ENCODE measurements at places on chromosomes 1 and 21.

GRCh38 chr1:35544976-35545375 lies 12.2 kb downstream of the KIAA0319L start:
- DNase-seq: no peak

DNA sequence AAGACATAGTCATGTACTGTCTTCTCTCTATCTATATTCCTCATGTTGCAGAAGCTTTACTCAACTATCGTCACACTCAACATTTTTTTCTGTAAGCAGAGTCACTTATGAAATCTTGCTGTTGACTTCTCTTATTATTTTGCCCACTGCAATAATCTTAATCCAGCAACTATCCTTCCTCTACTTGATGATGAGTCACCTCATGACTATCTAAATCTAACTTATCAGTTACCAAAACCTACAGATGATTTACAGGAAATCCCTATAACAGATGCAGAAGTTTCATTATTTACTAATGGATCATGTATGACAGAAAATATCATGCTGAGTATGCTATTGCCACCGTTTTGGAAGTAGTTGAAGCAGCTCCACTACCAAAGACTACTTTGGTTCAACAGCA lies 378.9 kb downstream of the DUSP10 start:
- DNase-seq: no peak

DNA sequence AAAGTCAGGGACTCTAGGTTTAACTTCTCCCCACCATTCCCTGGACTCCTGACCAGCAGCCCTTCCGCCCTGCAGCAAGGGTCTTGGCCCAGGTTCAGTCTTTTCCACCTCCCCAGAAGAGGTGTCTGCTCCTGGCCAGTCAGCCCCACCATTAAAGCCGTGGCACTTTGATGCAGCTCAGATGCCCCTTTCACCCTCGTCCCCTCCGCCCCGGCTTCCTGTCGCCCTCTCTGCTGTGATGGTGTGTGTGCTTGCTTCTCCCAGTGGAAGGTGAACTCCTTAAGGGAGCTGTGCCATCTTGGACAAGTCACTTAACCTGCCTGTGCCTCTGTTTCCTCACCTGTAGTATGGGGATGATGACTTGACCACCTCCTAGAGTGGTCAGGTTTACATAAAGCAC lies 17.8 kb upstream of the TTC4 start:
- DNase-seq: no peak

GRCh38 chr1:220594356-220594755 lies 66.4 kb downstream of the MARK1 start:
- DNase-seq: no peak

- no peak for DNase-seq
Observed at GRCh38 chr1:43878854-43879253, 54.7 kb upstream of the ARTN start.

DNA sequence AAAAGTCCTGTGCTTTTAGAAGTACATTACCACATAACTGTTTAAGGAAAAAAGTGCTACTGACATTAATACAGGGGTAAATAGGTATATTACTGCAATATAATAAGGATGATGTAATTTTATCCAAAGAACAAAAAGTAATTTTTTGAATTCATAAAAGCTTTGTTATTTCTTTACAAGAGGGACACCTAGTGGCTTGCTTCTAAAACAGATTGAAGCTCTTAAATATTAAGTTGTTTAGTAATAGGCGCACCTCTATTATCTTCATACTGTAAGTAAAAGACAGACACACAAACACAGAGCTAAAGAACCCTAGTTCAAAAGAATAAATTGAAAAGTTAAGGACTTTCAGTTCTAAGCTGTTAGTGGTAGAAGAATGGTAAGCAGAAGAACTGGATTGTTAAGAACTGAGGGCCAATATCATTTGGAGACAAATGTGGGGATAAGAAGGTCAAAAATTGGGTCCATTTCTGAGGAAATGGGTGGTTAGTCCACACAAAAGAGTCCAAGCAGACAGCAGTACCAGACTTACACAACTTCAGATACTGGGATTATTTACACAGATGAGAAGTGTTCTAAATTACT lies 15.4 kb downstream of the ZNHIT6 start:
- no peak for DNase-seq

GRCh38 chr1:85109475-85109874 lies 61.2 kb upstream of the MCOLN3 start:
- DNase-seq: peak; percentile 63

- no peak for DNase-seq
Observed at GRCh38 chr1:231522931-231523642, 5.4 kb upstream of the TSNAX start.

- DNase-seq: no peak
Observed at GRCh38 chr1:231828182-231828920, 201.8 kb downstream of the DISC1 start.

DNA sequence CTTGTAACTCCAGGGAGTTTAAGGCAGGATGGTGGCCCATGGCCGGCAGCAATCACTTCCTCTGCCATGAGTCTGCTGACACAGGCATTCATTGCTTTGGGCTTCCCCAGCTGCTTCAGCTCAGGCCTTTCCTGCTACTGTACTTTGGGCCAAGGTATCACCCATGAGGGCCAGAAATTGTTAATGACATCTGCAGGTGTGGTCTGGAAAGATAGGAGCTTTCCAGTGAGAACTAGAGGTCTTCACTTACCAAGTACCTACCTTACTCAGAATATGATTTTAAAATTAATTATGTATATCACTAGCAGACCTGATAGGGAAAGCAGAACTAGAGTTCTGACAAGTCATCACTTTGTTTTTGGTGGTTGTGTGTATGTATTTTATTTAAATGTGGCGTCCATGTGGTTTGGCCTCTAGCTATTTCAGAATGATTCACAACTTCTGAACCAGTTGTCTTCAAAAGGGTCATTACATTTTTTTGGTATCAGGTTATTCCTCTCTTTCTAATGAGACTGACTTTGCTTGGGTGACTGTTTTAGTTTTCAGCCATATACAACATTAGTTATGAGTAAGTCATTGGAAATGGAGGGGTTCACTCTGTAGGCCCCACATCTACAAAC lies 2.7 kb downstream of the RGL1 start:
- DNase-seq: no peak

DNA sequence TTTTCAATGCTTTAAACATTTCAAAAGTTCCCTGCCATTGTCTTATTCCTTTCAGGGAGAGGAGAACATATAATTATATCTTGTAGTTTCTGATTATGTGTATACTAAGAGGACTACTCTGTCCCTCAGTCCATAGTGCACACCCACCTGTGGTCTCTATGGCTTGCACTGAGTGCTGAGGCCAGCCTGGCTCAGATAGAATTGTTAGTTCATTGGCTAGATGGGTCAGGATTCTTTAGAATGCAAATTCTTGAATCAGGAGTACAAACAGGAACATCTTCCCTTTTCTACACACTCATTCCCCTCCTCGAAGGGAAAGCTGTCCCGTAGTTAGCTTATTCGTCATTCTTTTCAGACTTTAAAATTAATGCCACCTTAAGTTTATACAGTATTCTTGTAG lies 8.2 kb downstream of the BACH1 start:
- no peak for DNase-seq

DNA sequence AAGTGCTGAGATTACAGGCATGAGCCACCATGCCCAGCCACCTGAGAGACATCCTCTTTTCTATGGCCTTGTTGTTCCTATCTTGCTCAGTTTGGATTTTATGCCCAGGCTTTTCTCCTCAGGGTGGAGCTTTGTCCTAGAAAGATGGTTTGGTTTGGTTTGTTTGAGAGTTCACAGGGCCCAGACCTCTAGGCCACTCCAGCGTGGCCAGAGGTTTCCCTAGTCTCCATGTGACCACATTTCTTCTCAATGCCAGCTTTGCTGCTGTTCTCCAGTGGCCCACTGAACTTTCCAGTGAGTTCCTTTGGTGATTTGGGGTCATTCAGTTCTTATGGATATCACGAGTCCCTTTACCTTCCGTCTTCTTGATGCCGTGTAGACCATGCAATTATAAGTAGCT lies 92.6 kb upstream of the SERBP1 start:
- DNase-seq: no peak

GRCh38 chr1:237884237-237884636 lies 6.5 kb downstream of the ZP4 start:
- DNase-seq: no peak

- no peak for DNase-seq
Observed at GRCh38 chr1:27876341-27877114, 4.2 kb downstream of the THEMIS2 start.

- DNase-seq: no peak
Observed at GRCh38 chr1:203555076-203555475, 61.1 kb downstream of the OPTC start.

DNA sequence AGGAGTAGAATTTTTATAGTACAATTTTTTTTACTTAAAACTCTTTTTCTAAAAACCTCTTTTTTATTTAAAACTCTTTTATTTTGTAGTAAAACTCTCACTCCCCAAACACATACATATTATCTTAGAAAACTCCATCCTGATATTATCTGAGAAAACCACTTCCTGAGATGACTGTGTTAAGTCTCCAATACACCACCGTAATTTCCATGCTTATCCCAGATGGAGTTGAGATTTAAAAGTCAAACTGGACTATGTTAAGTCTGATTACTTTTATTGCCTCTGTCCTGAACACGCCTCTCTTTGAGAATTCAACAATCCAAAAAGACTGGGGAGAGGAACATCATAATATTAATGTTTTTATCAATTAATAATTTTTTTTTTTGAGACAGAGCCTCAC lies 3.7 kb downstream of the SEC16B start:
- DNase-seq: no peak

- no peak for DNase-seq
Observed at GRCh38 chr1:29414086-29414485, 177.8 kb downstream of the PTPRU start.

DNA sequence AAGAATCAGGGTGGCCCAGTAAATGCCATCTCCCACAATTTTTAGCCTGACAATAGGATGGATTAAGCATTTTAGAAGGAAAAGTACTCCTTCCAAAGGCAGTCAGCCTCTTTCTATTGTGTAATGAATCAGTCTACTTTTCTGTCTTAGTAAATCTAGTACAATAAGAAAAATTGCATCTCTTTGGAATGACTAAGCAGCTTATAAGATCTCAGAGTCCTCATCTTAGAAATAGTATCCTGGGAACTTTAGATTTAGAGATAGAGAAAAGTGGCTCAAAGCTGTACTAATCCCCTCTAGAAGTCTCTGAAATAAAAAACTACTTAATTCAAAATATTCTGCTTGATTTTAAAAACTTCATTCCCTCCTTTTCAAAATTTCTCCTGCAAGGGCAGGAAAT lies 81.4 kb downstream of the SLC44A5 start:
- no peak for DNase-seq

GRCh38 chr1:1374929-1375662 lies at the start of gene AURKAIP1:
AURKAIP1 (minus strand) TSS chr1:1375207; CDS start chr1:1374756, 451 bp downstream.
- peak; percentile 99 for DNase-seq

DNA sequence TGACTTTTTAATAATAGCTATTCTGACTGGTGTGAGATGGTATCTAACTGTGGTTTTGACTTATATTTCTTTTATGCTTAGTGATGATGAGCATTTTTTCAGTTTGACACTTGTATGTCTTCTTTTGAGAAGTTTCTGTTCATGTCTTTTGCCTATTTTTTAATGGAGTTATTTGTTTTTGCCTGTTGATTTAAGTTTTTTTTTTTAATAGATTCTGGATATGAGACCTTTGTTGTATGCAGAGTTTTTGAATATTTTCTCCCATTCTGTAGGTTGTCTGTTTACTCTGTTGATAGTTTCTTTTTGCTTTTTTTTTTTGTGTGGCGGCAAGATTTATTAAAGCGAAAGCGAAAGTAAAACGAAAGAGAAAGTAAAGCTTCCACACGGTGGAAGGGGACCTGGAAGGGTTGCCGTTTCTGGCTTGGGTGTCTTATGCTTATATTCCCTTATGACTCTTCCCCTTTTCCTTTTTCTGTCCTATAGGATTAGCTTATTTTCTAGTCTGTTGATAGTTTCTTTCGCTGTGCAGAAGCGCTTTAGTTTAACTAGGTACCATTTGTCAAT lies 67.6 kb downstream of the TBX19 start:
- DNase-seq: no peak

DNA sequence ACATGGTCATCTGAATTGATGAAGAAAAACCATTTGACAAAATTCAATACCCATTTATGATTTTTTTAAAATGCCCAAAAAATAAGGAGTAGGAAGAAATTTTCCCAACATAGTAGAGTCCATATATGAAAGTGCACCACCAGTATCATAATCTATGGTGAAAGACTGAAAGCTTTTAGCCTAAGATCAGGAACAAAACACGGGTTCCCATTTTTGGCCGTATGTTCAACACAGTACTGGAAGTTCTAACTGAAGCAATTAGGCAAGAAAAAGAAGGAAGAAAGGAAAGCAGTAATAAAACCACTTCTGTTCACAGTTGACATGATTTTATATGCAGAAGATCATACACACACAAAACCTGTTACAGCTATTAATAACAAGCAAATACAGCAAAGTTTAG lies 227.8 kb upstream of the RAB4A start:
- DNase-seq: no peak

- no peak for DNase-seq
Observed at GRCh38 chr1:45008516-45008915, 2.6 kb downstream of the HECTD3 start.

GRCh38 chr21:17472592-17473271 lies 40.1 kb upstream of the CXADR start:
- DNase-seq: no peak

- no peak for DNase-seq
Observed at GRCh38 chr1:100440075-100440809, 87.9 kb downstream of the CDC14A start.

DNA sequence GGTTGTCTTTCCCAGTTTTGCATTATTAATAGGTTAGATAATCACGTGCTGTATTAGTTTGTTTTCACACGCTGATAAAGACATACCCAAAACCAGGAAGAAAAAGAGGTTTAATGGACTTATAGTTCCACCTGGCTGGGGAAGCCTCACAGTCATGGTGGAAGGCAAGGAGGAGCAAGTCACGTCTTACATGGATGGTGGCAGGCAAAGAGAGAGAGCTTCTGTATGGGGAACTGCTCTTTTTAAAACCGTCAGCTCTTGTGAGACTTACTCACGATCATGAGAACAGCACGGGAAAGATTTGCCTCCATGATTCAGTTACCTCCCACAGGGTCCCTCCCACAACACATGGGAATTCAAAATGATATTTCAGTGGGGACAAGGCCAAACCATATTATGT lies 2.3 kb upstream of the VCAM1 start:
- no peak for DNase-seq

DNA sequence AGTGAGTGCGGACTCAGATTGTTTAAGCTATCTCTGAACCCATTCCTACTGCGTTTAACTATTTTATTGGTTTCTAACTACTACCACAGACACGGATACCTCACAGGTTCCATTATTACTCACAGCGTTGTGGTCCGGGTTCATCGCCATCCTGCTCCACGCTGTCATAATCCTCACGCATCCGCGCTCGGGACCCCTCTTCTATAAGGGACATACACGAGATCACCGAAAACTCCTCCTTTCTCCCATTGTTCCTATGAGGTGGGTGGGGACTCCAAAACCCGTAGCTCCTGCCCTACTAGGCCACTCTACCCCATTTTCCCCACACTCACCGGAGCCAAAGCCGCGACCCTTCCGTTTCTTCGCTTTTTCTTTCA lies 610 bp downstream of the RBM8A start:
- no peak for DNase-seq

GRCh38 chr1:36641776-36642175 lies 159.1 kb upstream of the CSF3R start:
- DNase-seq: no peak

- no peak for DNase-seq
Observed at GRCh38 chr1:75632350-75632949, 21.5 kb upstream of the SLC44A5 start.

- DNase-seq: no peak
Observed at GRCh38 chr1:154420961-154421924, 16.1 kb downstream of the IL6R start.

- DNase-seq: no peak
Observed at GRCh38 chr1:224637515-224637914, 21.4 kb downstream of the CNIH3 start.

- no peak for DNase-seq
Observed at GRCh38 chr1:206512058-206512850, 4.9 kb downstream of the RASSF5 start.
